ENCODE measurements at places on chromosomes 6 and 20.

DNA sequence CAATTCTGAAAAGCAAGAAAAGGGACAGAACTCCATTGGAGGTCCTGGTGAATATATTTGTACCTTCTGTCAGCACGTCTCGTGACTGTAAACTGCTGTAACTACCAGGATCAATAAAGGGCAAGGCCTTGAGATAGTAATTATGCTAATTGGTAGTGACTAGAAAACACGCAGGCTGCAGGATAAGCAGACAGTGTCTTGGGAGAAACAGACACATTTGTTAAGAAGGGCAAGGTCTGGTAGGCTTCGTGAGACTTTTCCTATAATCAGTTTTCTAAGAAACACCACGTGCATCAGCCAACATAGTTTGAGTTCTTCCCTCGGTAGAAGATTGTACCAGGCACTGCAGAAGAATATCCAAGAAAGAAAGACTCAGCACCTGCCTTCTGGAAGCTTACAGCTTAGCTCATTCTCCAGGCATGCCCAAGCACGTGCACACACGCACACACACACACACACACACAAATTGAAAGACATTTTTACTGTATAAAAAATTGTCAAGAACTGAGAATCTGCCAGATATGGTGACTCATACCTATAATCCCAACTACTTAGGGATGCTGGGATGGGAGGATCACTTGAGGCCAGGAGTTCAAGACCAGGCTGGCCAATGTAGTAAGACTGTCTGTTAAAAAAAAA is 167.0 kb upstream of the SASH1 start:
- no peak for DNase-seq

DNA sequence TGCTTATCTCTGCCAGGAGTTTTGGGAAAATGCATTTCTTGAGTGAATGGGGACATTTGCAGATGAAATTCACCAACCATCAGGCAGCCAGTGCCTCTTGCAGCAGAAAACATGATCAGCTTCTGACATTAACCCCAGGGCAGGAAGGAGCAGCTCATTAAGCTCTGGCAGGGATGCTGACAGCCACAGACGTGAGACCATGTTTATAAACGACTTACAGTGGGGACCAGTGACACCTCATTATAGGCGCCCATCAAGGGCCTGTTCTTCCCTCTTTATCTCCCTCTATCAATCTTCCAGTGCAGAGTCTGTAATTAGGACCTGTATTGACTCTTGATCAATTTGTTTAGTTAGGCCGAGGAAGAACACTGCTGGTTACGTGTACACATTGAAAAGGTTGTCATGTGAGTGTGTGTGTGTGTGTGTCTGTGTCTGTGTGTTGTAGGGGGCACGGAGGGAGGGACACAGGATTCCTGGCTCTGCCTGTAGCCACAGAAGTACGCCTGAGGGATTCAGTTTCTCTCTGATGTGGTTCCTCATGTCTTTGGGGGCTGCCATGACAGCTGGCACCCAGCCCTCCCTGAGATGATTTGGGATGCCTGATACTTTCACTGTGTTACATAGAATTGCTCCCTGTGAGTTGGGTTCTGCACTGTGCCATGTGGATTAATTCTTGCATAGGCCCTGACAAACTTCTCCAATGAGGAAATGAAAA is 428.4 kb upstream of the CHD6 start:
- DNase-seq: no peak

DNA sequence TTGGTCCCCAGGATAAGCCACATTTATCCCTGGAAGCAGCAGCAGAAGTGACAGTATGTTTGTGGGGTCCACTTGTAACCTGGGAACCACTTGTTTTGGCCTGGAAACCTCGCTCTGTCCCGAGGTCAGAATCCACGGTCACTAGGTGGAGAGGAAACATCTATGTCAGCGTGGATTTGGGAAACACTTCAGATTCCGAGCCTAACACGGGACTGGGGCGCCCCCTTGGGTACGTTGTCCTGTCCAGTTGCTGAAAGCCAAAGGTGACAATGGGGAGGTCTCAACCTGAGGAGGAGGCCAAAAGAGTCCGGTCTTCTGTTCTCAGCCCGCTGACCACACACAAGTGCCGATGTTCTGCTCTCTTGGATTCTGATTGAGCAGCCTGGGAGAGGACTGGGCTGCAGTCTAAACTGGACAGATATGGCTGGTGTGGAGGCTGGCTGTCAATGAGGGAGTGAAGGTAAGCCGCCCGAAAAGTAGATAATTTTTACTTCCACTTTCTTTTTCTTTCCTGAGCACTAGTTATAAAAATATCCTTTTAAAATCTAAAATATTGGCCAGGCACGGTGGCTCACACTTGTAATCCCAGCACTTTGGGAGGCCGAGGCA is 4.9 kb upstream of the ZFP57 start:
- DNase-seq: no peak

- no peak for DNase-seq
These were observed 310.8 kb downstream of the BMP7 start for GRCh38 chr20:56955680-56956079.

GRCh38 chr6:14692208-14692607 is 553.7 kb upstream of the JARID2 start:
- no peak for DNase-seq

All from activated effector memory CD4-positive, alpha-beta T cell treated with anti-CD3 and anti-CD28 coated beads, Interleukin-2, amount 50 U/mL, for 16 hours (primary cell).